ENCODE measurements at places on chromosomes 1 and 21.

DNA sequence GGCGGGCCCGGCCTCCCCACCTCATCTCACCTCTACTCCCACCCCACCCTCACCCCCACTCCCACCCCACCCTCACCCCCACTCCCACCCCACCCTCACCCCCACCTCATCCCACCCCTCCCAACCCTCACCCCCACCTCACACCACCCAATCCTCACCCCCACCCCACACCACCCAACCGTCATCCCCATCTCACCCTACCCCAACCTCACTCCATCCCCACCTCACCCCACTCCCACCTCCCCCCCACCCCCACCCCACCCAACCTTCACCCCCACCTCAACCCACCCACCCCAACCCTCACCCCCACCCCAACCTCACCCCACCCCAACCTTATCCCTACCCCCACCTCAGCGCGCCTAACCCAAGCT is 13.4 kb downstream of the A3GALT2 start:
- DNase-seq, result no peak

- peak; percentile 59 for DNase-seq
Measured at GRCh38 chr1:27357281-27358037, 9.3 kb downstream of the MAP3K6 start.

GRCh38 chr21:39479814-39480182 is 28.0 kb downstream of the SH3BGR start:
- no peak for DNase-seq

- no peak for DNase-seq
Measured at GRCh38 chr1:209406168-209406567, 177.3 kb upstream of the CAMK1G start.

DNA sequence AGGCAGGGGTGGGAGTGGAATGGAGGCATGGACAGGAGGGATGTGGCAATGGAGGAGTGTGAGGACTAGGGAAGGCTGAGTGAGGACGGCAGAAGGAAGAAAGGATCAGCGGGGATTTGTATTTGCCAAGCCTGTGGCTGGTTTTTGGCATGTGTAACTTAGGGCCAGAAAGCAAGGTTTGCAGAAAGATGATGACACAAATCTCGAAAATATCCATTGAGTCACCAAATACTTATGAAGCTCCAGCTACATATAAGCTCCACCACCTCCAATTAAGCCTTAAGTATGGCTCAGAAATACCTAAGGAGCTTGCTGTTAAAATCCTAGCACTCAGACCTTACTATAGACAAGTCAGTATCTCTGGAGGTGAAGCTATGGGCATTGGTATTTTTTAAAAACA is 90.1 kb downstream of the OMA1 start:
- no peak for DNase-seq

GRCh38 chr1:117838911-117839310 is 90.5 kb downstream of the GDAP2 start:
- no peak for DNase-seq

- DNase-seq, result no peak
Measured at GRCh38 chr1:235161685-235162327, 756 bp upstream of the RBM34 start.
